ENCODE measurements at places on chromosomes 16 and 17.

- peak; percentile 29 for DNase-seq
These were observed 27.4 kb upstream of the SLC38A10 start for GRCh38 chr17:81322271-81323082.

- DNase-seq = no peak
These were observed 31.8 kb downstream of the TOX3 start for GRCh38 chr16:52515068-52515671.

DNA sequence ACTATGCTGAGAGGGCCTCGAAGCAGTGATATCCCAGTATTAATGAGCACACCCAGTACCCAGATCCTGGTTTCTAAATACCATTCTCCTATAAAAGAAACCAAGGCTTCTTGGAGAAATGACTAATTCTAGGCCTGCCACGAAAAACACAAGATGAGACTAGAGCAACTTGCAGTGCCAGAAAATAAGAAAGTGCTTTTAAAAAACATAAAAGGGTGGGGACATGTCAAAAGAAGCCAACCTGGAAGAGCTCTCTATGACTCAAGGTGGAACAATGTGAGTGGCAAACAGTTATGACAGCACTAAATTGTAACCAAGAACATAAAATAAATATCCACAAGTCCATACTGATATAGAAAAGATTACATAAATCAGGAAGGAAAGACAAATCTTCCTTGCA is 153.2 kb upstream of the KCNJ18 start:
- no peak for DNase-seq

DNA sequence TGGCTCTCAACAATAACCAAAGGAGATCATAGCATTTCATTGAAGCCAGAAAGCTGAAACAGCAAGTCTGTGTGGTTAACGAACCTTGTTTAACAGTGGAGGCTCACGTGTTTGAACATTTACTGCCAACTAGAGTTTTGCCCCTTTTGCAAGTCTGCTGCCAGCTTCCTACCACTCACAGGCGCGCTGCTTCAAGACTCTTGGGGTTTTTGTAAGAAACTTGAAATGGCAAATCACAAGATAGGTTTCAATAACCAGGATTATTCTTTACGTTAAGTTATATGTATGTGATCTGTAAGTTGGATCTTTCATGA is 1.2 kb downstream of the SNTB2 start:
- DNase-seq = no peak

DNA sequence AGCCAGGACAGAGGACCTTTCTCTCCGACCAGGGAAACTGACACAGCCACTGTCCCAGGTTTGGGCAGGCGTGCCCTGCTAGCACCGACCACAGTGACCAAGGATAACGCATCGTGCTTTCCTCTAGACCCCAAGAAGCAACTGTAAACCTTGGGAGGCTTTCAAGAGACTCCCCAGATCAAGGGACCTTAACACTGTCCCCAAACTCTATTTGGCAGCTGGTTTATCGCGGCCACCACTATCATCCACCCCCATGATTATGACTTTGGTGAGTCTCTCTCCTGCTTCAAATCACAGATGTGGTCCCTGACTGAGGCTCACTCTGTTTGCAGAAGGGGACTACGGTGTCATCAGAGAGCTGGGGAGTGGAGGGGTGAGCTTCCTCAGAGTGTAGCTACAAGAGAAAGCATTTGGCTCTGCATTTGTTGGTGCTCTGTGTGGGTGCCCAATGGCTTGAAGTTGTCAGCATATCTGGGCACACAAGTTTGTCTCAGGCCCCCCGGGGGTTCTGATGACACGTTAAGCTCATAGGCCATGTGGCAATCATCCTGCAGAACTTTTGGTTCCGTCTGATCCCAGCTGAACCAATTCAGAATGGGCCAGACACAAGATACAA is 408.0 kb downstream of the SLC39A11 start:
- no peak for DNase-seq

DNA sequence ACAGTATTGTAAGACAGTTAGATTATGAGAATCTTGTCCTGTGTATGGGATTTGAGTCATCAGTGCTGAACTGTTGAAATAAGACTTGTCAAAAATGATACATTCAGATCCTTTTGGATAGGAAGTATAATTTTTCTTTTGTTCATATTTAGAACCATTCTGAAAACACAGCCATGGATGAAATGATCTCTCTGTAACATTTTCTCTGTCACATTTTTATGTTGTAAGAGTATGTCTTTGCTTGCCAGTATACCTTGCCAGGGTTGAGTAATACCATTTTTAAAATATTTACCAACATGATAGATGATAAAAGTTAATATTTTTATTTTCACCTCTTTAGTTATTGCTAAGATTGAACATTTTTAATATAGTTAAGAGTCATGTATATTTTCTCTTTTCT is 45.0 kb downstream of the NSRP1 start:
- no peak for DNase-seq

DNA sequence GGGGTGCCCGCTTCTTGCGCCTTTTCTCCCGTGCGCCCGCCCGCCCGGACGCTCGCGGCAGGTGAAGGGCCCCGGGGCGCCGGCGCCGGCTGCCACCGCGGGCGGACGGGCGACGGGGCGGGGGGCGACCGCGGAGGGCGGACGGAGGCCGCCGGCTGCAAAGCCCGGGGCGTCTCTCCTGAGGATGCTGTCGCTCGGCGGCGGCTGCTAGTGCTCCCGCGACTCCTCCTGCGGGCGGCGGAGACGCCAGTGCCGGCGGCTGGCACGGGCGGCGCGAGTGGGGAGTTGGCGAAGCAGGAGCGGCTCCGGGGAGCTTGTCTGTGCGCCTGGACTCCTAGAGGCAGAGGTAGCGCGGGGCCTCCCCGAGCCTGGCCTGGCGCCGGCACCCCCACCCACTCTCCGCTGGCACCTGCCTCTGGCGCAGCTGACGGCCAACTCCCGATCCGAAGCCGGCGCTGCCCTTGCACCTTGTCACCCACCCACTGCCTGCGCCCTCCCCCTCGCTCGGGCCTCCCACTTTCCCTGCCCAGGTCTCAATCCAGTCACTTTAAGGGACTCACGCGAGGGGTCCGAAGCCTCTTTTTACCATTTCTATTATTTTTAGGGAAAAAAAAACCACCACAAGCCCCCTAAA is at the start of gene FAM20A:
FAM20A (minus strand) TSS at position 437 of the 634 bp plus-strand sequence. CDS start 701 bp downstream, outside the sequence.
- DNase-seq = no peak

- DNase-seq = no peak
These were observed 35.1 kb upstream of the IL21R start for GRCh38 chr16:27366687-27367460.

DNA sequence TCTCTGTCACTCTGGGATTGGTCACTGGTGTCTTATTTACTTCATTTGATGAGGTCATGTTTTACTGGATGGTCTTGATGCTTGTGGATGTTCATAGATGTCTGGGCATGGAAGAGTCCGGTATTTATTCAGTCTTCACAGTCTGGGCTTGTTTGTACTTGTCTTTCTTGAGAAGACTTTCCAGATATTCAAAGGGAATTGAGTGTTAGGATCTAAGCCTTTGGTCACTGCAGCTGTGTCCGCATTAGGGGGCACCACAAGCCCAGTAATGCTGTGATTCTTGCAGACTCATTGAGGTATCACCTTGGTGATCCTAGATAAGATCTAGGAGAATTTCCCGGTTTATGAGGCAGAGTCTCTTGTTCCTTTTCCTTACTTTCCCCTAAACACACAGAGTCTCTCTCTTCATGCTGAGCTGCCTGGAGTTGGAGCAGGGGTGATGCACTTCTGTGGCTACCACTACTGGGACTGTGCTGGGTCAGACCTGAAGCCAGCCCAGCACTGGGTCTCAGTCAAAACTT is 214.7 kb downstream of the SPECC1 start:
- DNase-seq = no peak

DNA sequence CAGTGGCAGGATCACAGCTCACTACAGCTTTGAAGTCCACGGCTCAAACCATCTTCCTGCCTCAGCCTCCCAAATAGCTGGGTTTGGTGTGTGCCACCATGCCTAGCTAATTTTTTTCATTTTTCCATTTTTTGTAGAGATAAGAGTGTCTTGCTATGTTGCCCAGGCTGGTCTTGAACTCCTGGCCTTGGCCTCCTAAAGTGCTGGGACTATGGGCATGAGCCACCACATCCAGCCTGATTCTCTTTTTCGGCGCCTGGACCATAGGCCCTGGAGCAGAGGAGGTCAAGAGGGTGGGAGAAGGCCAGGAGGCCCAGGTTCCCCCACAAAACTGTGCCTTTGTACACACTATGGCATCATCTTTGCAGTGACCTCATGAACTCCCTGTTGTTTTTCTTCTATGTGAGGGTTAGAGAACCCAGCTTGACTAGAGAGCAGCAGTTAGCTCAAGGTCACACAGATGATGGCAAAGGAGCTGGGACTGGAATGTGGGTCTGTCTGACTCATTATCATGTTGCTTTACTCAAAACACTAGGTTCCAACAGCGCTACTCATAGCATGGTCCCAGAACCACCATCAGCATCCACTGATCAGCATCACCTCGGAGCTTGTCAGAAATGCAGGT is 16.3 kb downstream of the SCN4A start:
- no peak for DNase-seq

- peak; percentile 84 for DNase-seq
These were observed 550 bp upstream of the RNF213 start for GRCh38 chr17:80260069-80260535.

GRCh38 chr16:5605404-5605803 is 507.8 kb upstream of the EEF2KMT start:
- no peak for DNase-seq

- DNase-seq = no peak
These were observed 430.7 kb downstream of the HS3ST3B1 start for GRCh38 chr17:14731591-14731990.

GRCh38 chr16:27751233-27751632 is 201.3 kb downstream of the KATNIP start:
- no peak for DNase-seq

- DNase-seq = no peak
These were observed 97.5 kb downstream of the CHD9 start for GRCh38 chr16:53152329-53152728.

DNA sequence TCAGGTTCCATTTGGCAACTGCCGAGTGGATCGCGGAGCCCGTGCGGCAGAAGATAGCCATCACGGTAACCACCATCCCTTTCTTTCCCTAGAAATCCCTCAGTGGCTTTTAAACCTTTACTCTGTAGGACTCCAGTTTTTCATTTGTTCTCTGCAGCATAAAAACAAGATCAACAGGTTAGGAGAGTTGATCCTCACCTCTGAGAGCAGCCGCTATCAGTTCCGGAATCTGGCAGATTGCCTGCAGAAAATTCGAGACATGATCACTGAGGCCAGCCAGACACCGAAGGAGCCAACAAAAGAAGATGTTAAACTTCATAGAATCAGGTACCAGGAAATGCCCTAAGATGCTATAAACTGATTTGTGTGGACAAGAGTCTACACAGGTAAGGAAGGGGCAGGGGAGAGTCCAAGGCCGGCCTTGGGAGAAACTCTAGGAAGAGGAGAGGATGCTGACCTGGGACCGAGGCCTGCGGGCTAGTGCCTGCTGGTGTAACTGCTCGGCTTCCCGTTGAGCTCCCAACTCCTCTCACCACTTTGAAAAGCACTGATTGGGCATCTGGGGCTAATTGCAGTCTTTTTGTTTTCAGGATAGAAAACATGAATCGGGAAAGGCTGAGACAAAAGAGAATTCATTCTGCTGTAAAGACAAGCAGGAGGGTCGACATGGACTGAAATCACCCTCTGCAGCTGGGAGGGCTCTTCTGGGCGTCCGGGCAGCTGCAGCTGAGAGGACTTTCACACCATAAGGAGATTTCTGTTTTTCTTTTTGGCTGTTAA is 8.1 kb downstream of the MRPL58 start:
- no peak for DNase-seq

GRCh38 chr17:73604476-73604875 is 39.8 kb downstream of the SDK2 start:
- no peak for DNase-seq
